CD4-positive, alpha-beta T cell treated with Interleukin-4 for 1 hour (primary cell): ENCODE measurements at places on chromosomes 11 and 22.

GRCh38 chr11:102330231-102330630, 12.9 kb downstream of the BIRC3 start:
- no peak for DNase-seq

DNA sequence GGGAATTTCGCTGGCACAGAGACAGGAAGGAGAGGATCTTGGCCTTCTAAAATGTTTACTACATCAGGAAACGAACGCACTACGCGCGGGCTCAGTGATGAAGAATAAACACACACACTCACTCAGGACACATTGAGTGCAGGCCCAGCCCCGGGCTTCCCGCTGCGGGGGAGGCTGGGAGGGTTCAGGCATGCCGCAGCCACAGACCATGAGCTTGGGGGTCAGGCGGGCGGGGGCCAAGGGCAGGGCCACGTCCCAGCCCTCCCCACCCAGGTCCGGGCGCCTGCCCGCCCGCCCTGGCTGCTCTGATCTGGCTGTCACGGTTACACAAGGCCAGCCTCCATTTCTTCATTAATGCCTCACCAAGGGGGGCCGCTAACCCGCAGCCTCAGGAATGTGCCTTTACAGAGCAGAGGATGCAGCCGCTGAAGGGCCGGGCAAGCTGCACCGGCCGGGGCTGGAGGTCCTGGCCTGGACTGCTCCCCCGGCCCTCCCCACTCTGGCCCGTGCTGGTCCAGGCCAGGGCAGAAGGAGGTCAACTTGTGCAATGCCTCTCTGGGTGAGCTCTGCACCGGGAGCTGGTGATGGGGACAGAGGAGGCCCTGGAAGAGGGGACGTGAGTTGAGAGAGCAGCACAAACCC, 41.7 kb downstream of the IGF2 start:
- no peak for DNase-seq

DNA sequence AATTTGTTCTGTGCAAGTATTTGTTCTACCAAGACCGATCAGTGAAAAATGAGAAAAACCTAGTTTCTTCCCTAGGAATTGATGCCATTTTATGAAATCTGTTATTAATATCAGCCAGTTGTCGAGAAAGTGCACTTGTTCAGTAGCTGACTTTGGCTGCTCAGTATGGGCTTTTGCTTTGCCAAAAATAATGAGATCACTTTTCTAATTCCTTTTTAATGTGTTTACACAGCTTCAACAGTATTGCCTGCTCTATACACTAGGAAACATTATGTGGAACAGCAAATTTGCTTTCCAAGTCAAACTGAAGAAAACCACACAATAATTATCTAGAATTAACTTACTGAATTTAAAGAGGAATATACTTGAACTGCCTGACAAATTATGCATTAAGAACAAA, 34.4 kb downstream of the SCUBE2 start:
- no peak for DNase-seq

GRCh38 chr22:36585841-36586240, 56.9 kb upstream of the EIF3D start:
- no peak for DNase-seq

DNA sequence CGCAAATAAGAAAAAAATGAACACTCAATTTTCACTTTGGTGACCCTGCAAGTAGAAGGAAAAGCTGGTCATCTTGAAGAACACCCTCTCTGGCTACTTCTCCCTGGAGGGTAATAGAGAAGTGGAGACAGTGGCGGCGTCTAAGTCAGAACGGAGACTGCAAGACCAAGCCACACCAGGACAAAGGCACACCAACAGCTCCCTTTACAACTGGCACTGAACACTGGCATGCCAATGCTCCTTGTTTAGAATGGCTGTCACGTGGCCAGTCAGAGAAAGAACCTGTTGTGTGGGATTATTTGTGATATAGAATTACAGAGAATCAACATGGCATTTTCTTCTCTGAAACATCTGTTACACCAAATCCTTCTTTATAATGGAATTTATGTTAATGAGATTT, 61.3 kb upstream of the YPEL1 start:
- DNase-seq, result no peak
